ENCODE measurements at places on chromosomes 6 and 20.

DNA sequence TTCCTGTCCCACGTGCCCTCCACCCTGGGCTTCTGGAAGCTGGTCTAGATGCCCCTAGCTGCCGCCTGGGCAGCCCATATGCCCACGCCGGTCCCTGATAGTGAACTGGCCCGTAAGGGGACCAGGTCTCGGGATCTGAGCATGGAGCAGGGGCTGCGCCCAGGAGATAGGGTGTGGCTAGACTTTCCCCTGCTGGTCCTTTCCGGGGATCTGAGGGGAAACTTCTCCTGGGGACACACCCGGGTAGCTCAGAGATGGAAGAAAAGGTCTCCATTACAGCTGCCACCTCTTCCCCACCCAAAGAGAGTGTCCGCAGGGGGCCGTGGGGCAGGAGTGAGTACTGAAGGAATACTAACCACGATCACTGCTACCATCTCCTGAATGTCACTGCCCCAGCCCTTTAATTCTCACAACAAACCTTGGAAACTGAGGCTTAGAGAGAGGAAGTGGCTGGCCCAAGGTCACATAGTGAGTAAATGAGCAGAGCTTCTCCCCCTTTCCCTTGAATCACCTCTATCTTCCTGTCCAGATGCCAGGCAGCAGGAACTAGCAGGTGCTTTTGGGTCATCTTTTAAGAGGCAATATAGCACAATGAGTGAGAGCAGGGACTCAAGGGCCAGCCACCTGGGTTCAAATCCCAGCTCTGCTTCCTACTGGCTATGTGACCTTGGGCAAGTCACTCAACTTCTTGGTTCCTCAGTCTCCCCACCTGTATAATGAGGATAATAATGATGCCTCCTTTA is 11.8 kb upstream of the CCN5 start:
- no peak for DNase-seq

GRCh38 chr6:4929097-4929718 is 74.6 kb downstream of the RPP40 start:
- DNase-seq = no peak

DNA sequence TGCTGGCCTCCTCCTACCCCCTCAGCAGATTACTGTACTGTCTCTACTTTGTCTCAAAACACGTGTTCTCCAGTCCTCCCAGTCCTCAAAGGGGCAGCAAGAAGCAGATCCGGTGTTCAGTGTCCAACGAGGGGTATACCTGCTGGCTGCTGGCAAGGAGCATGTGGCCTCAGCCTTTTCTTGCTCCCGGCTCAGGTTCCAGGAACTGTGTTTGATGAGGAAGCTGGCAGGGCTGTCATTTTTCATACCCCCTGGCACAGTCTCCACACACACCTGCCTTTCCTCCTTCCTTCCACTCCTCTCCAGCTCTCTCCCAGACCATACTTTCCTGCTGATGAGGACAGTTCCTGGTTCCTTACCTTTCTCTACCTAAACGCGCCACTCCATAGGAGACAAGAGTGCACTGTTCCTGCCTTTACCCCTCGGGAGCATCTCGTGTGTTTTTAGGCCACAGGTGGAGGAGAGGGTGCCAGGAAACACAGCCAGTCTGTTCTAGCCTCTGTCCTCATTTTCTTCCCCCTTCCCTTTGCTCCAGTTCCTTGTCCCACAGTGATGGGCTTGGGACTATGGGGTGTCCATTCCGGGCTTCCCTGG is 77.2 kb downstream of the SSR1 start:
- no peak for DNase-seq

GRCh38 chr6:95294043-95294442 is 283.3 kb upstream of the MANEA start:
- DNase-seq = no peak

GRCh38 chr6:100761841-100762240 is 119.3 kb downstream of the ASCC3 start:
- no peak for DNase-seq

- no peak for DNase-seq
These were observed 127.0 kb downstream of the KIF16B start for GRCh38 chr20:16446246-16446645.

DNA sequence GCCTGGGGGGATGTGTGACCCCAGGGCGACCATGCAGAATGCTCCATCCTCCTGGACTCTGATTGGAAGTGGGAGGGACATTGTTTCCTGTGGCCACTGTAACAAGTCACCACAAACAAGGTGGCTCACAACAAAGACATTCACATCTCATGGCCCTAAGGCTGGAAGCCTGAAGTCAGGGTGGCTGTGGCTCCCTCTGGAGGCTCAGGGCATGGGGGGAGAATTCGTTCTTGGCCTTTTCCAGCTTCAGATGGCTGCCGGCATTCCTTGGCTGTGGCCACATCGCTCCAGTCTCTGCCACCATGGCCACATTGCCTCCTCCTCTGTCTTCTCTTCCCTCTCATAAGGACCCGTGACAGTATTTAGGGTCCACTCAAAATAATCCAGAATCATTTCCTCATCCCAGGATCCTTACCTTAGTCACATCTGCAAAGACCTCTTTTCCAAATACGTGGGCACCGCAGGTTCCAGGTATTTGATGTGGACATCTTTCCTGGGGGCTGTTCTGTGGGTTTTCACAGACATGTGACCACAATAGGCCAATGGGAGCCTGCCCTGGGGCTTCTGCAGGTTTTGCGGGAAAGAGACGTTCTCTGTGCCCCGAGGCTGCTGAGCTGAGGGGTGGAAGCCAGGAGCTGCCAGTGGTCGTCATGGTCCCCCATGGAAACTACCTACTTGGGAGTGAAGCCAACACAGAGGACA is 249.3 kb downstream of the PREX1 start:
- no peak for DNase-seq

DNA sequence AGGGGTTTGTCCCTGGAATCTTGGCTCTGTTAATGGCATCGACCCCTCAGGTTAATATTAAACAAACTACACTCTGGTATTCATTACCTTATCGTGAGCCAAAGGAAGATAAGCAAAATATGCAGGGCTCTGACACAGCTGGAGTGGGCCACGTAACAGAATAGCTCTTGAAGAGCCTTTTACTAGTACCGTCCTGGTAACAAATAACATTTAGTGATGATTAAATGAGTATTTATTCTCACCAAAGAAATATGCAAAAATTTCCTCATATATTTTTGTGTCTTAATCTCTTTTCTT is 20.1 kb upstream of the UTRN start:
- DNase-seq = no peak

GRCh38 chr20:39248171-39248861 is 286.2 kb downstream of the DHX35 start:
- DNase-seq = no peak

DNA sequence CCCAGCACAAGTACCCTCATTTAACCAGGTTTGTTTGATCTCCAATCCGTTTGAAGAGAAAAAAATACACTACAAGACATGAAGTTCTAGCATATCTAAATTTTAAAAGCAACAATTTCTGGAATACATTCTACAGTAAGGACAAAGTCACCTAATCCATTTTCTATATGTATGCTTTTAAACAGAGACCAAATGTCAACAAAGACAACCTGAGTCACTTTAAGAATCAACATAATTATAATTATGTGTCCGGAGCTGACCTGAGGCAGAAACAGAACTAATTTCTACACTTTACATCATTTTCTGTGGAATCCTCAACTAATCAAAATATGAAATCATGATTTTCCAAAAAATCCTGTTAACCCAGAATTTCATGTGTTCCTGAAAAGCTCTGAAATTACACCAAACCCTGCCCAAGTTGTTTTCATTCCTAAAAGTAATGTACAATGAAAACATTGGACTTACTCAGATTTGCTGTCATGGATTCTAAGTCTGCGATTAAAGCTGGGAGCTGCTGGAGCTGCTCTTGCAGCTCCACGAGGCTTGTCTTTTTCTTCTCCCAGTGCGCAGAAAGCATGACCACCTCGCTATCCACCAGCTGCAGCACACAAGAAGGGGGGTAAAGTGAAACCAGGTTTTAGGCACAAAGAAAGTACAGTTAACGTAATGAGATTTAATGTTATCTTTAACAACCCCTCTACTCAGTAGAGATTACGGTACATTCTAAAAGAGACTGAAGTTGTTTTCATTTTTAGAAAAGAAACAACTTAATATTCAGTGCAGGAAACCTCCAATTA is 35.8 kb downstream of the DTNBP1 start:
- DNase-seq = no peak

DNA sequence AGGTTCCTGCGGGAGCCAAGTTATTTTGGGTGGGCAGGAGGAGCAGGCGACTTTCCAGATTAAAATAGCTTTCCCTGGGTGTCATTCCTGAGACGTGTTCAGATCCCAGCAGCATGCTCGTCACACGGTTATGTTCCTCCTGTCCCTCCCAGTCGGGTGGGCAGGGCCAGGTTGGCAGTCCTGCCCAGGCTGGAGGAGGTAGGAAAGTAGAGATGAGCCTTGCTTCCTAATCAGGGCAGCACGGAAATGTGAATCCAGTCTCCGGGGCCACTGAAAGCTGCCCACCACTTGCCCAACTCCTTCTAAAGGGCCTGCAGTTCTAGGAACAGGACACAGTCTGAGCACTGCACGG is 137.0 kb downstream of the MRPL14 start:
- no peak for DNase-seq

- no peak for DNase-seq
These were observed 147.1 kb downstream of the OR2B2 start for GRCh38 chr6:27765028-27765590.

GRCh38 chr6:3005874-3006273 is 6.2 kb downstream of the NQO2 start:
- no peak for DNase-seq

GRCh38 chr6:19472850-19473249 is 364.3 kb upstream of the ID4 start:
- no peak for DNase-seq

GRCh38 chr6:88910922-88911778 is 52.3 kb downstream of the RNGTT start:
- DNase-seq = no peak

- DNase-seq = no peak
These were observed 207.2 kb downstream of the BTBD9 start for GRCh38 chr6:38432479-38432878.

- DNase-seq = no peak
These were observed 50.3 kb upstream of the CDKAL1 start for GRCh38 chr6:20483887-20484497.

GRCh38 chr6:133435065-133435728 is 194.0 kb downstream of the EYA4 start:
- DNase-seq = no peak

- DNase-seq = no peak
These were observed 62.6 kb upstream of the THEMIS start for GRCh38 chr6:127963495-127963894.

DNA sequence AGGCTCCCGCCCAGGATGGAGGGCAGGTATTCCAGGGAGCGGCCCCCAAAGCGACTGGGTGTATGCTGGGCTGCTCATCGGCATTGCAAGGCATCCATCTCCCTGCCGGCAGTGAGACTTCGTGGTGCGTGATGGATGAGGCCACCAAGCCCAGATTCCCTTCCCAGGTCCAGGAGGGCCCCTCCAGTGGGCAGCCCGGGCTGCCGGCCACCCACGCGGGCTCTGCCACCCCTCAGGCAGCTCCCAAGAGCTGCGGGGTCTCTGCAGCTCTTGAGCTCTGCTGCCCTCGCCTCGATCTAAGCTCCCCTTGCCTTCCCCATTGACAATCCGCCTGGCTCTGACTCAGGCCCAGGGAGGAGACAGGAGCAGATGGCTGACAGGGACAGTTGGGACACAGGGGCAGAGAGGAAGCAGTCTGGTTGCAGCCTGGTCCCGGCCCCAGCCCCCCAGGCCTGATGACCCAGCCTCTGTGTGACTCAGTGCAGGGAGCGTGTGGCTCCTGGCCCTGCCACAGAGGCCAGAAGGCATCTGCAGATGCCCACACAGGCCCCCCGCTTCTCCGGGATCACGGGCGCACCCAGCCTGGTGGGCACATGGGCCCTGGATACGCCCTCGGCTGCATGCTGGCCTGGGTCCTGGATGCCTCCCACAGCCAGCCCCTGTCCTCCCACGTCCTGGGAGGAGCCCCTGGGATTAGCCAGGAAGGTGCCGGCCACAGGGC is 33.0 kb downstream of the SLCO4A1 start:
- no peak for DNase-seq

DNA sequence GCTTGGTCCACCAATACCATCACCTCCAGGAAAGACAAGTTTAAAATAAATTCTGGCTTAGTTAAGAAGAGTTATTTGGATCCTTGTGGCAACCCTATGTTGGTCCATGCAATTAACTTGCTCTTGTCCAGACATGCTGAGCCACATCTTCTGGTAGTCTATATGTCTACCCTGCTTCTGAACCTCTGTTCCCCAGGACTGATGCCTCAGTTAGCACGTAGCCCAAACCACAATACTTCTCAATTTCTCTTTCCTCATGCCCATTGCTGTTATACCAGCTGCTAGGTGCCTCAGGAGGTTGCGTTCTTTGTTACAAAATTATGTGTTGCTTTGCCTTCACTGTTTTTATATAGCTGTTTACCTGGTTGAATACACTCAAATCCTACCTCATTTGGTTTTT is 116.4 kb upstream of the KCNQ5 start:
- no peak for DNase-seq

GRCh38 chr6:1868561-1869261 is 259.0 kb downstream of the FOXC1 start:
- no peak for DNase-seq

- DNase-seq = no peak
These were observed 234.2 kb upstream of the CITED2 start for GRCh38 chr6:139608466-139609261.

GRCh38 chr6:41939848-41940758 is 1.5 kb downstream of the CCND3 start:
- DNase-seq = no peak

- DNase-seq = no peak
These were observed 56.8 kb upstream of the FABP7 start for GRCh38 chr6:122722746-122723145.
